ENCODE measurements at places on chromosomes 4 and X.

DNA sequence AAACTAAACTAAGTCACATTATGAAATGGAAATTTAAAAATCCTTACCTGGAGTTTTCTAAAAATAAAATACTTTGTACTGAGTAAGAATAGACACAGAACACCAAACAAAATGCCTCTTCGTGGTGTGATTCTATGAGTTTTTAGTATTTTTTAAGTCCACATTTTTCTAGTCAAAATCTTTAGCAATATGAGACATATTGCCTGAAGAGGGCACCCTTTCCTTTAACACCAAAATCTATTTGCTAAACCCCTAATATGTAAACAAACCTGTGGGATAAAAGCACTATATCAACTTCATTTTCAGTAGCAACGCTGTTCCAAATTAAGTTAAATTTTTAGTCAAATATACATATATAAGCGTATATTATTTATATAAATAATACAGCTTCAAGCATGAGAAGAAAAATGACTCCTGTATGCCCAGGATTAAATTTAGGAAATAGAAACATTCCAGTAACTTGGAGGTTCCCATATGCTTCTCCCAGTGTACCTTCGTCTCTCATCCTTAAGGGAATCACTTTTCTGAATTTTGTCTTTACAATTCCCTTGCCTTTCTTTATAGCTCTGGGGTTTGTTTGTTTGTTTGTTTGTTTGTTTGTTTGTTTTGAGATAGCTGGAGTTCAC is 23.0 kb upstream of the PGM2 start:
- peak; percentile 7 for DNase-seq

- peak; percentile 41 for DNase-seq
Measured at GRCh38 chr4:82891707-82892466, 934 bp upstream of the SEC31A start.

GRCh38 chr4:14180983-14181601 is 553.6 kb upstream of the BOD1L1 start:
- DNase-seq, result no peak

DNA sequence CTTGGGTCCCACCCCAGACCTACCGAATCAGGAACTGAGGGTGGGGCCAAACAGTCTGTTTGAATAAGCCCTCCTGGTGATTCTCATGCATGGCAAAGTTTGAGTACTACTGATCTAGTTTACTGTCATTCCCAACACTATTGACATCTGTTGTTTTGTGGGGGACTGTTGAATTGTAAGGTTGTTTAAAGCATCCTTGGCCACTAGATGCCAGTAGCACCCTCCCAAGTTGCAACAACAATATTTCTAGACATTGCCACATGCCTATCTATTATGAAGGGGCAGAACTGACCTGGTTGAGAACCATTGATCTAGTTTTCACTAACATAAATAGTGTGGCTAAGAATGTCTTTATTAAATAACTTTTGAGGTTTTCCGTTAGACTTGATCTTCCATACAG is 15.1 kb downstream of the TAF9B start:
- DNase-seq, result no peak

- DNase-seq, result no peak
Measured at GRCh38 chr4:147117431-147117830, 171.8 kb upstream of the TTC29 start.

GRCh38 chr4:171561419-171561818 is 251.8 kb upstream of the GALNTL6 start:
- DNase-seq, result no peak

- DNase-seq, result no peak
Measured at GRCh38 chr4:89009761-89010369, 47.1 kb downstream of the FAM13A start.

DNA sequence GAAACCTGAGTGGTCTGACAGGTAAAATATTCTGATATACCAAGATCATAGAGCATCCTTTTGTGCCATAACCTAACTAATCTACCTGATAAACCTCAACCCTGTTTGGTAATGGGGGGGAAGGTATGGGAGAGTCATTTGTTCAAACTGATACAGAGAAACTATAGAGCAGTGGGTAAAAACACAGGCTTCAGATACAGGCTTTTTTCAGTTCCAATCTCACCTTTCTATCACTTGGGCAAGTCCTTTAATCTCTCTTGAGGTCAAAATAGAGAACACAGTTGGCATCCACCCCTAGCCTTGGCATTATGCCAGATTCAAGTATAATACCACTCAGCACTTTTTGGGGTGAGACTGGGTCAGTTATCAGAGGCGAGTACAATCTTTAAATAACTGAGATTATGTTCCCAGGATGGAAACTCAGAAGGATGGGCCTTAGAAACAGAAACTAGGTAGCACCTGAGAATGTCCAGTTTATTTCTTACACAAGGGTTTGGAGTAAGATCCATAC is 880 bp upstream of the ETDC start:
- no peak for DNase-seq

DNA sequence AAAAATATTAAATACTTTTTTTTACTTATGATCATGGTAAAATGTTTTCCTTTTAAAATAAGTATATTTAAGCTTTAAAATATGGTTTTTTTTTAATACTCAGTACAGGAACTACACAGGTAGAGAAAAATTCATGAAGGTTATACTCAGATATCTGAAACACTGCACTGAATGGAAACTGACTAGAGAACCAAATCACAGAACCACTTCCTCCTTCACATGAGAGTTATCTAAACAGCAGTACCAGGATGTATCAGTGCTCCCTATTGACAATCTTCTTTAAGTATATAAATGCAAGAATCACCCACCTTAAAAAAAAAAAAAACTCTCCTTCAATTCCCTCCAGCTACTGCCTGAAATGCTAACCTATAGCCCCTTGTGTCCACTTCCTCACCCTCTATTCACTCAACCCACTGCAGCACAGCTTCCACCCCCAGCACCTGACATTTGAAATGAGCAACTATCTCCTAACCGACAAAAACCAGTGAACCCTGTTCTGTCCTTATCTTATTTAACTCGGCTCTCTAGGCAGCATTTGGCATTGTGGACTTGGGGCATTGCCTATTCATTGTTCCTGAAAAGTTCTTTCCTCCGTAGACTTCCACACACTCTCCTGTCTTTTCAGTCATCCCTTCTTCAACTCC is 9.1 kb downstream of the SLC7A3 start:
- DNase-seq, result no peak

DNA sequence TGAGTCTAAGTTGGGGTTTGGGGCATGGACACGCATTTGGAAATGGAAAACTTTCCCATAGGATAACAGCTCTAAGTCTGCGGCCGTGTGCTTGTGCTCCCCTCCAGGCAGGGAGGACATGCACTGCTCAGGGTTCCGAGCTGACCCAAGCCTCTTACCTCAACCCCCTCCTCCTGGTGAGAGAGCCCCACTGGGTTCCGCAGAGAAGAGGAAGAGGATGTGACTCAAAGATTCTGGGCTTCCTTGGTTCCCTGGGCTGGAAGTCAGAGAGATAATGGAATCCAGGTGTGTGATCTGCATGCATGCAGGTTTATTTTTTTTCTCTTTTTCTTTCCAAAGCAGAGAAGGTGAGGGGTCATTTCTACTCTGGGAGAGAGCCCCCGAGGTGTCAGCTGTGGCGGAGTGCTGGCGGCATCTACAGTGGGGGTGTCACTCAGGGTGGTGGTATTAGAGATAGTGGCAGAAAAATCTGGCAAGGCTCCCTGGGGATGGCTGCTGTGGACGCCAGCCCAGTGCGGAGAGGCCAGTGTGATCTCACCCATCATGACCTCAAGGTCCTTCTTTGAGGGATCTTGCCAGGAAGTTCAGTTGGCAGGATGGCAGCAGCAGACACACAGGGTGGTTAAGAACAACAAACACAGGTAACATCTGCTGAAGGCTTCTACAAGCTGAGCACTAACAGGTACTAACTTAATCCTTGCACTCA is 168.7 kb upstream of the HAND2 start:
- no peak for DNase-seq

- no peak for DNase-seq
Measured at GRCh38 chr4:117421706-117422105, 336.3 kb upstream of the TRAM1L1 start.

DNA sequence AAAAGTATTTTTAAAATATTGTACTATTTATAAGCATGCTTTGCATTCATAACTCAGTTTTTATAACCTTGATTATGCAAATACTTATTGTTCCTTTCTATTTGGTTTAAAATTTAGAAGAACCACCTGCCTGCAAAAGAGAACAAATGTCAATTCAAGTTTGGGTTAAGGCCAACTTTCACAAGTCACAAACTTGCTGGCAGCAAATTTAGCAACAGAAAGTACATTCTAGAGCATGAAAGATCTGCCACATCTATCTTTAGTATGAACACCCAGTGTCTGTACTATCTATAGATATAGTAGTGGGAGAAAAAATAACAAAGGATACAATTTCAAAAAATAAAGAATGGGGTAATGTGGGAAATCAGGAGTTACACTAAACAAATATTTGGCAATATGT is 1014.2 kb downstream of the C4orf33 start:
- DNase-seq, result no peak

DNA sequence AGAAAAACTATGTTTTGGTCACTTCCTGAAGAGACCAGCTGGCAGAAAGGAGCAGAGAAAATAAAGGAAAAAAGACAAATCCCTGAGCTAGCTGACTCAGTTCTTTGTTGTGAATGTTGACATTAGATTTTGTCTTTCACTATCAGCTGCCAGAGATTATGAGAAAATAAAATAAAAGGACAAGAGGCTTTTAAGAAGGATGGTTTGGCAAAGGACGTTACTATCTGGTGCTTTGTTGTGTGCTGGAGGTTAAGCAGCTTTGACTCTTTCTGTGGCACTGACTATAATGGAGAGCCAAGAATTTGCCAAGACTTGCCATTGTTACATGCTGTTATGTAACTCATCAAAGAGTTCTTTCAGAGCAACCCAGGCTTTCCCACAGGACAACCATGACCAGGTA is 12.1 kb downstream of the ASB5 start:
- no peak for DNase-seq

DNA sequence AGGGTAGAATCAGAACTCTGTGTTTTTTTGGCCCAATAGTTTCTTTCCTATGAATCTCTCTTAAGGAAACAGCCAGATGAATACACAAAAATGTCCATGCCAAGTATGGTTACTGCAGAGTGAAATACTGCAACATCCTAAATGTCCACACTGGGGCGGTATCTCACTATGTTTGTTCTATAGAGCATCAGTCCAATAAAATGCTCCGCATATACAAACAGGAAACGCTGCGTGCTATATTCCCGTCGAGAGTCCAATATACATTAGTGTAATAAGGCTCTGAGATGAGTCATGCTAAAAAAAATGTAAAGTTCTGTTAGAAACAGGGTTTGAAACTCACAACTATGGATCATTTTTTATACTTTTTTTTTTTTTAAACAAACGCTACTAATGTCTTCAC is 72.9 kb upstream of the ENOX2 start:
- peak; percentile 11 for DNase-seq

DNA sequence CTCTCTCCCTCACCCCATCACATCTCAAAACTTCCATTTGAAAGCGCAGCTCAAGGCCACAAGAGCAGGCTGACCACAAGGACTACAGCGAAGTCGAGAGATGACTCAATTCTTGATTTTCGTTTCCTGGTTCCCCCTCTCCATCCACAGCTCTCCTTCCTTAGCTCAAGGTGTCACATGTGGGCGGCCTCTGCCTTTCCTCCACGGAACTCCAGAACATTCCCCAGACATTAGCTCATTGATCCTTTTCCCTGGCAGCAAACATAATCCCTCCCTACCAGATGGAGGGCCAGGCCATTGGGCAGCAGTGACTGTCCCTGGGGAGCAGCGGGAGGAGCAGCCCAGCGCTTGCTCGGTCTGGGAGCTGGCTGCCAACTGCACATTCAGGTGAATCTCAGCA is 56.3 kb downstream of the CCDC149 start:
- DNase-seq, result no peak

DNA sequence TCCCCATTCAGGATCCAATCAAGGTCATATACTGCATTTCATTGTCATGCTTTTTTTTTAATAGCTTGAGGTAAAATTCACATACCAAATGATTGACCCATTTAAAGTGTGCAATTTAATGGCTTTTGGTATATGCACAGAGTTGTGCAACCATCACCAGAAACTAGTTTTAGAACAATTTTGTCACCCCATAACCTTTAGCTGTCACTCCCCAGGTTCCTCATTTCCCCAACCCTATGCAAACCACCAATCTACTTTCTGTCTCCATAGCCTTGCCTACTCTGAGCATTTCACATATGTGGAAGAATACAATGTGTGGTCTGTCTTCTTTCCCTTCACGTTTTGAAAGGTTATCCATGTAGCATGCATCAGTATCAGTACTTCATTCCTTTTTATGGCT is 1.4 kb upstream of the SMAD1 start:
- DNase-seq, result no peak

DNA sequence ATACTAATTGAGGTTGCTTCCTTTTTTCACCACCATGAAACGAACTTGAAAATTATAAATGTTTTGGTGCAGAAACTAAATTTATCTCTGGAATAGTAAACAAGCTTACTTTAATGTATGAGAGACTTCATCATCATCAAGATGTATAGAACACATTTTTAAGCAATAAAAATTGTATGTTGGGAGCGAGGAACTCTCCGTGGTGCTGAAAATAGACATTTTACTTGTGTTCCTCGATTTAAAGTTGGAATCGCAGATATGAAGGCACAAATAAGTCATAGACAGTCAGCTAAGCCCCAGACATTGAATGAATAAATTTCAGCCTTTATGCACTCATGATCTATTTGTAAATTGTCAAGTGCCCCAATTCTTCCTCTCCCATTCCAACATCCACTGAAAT is 310.7 kb downstream of the STK32B start:
- no peak for DNase-seq

DNA sequence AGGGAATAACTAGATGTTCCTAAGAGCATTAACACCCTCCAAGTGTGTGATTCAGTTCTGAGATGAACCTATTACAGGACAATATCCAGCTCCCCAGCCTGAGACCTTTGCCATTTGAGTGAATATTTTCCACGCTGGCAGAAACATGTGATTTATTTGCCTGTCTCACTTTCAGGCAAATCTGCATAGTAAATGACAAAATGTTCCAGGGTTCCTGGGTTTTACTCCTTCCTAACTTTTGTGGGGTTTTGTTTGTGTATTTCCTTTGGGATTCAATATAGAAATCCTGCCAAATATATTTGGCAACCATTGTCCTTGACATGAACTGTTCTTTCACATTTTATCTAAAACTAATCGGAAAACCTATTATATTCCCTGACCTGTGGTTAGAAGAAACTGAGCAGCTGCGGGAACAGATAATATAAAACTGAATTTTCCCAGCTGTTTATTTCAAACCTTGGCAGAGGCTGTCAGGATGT is 12.5 kb downstream of the F8 start:
- DNase-seq, result no peak
